ENCODE measurements at places on chromosomes 4 and X.
A peak's percentile ranks its signal among the peaks of the same experiment; 100 is the strongest.

- DNase-seq, result no peak
Observed at GRCh38 chrX:30027636-30028035, 187.7 kb upstream of the MAGEB2 start.

GRCh38 chr4:164027805-164028204, 533.3 kb downstream of the TMA16 start:
- DNase-seq, result no peak

- peak; percentile 21 for DNase-seq
Observed at GRCh38 chr4:26235500-26235899, 85.3 kb upstream of the RBPJ start.

GRCh38 chr4:13316354-13316753, 167.8 kb downstream of the RAB28 start:
- DNase-seq, result no peak

GRCh38 chr4:1708581-1708980, 3.5 kb downstream of the SLBP start:
- no peak for DNase-seq

GRCh38 chrX:41877167-41877566, 46.2 kb downstream of the CASK start:
- no peak for DNase-seq

DNA sequence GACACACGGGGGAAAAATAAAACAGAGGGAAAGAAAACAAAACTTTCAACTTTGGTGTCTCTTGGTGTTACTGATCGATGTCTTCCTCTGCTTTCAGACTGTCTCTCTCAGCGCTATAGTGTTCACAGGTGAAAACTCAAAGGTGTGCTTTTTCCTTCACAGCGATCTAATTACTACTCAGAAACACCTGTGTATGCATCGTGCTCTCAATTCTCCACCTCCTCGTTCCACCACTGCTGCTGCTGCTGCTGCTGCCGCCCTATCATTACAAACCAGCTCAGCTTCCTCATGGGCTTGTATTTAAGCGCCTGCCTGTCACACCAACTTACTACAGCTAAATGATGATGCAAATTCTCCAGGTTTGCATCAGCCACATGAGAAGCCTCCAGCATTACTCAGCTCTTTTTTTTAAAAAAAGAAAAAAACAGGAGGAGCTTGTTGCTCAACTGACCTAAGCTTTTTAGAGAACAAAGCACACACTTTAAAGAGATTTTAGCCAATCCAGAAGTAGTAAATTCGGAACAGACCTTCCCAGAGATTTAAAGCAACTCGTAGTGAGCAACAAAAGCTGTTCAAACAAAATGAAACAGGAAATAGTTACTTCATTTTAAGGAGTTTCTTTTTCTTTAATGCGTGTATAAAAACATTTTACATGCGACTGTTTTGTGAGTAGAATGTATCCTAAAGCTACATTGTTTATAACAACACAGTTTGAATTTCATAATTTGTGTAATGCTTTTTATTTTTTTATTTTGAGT, at the start of gene SLC7A11:
Gene SLC7A11, minus strand, starts transcription at position 274 of the 758 bp plus-strand sequence. CDS start 280 bp downstream, outside the sequence.
- DNase-seq, result peak; percentile 98

DNA sequence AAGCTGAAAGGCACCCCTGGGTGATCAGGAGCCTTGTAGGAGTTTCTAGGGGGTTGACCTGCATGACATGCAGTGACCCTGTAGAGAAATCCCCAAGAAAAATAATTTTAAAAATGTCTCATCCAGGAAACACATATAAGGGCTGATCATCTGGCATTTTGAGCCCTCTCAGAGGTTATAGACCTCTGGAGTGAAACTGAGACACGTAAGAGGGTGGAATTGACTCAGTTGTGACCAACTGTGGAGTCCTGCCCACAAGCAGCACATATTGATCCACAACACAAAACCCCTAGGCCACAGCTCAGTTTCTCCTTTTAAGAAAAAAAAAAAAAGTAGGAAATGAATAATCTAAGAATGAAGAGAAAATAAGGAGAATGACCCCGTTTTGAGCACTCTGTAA, 32.5 kb upstream of the MTMR8 start:
- DNase-seq, result no peak

- DNase-seq, result no peak
Observed at GRCh38 chrX:51332188-51332942, at the start of gene NUDT10. Gene NUDT10, plus strand, starts transcription at chrX:51332822. Its CDS starts 144 bp downstream, at chrX:51332966.

GRCh38 chr4:168515222-168516011, 18.6 kb downstream of the PALLD start:
- DNase-seq, result no peak

DNA sequence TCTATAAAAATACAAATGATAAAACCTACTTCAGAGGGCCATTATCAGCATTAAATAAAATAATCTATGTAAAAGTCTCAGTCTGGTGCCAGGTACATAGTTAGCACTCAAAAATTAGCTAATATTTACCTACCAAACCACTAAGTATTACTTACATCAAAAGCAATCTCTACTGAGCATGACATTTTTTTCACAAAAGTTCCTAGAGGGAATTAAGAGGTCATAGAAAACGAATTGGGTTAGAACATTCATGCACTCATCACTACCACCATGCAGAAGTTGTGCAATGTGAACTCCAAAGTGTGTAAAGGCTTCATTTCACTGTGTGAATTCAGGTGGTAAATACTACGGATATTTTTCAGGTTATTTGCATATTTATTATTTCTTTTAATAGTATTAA, 209.5 kb upstream of the FGF13 start:
- DNase-seq, result no peak

DNA sequence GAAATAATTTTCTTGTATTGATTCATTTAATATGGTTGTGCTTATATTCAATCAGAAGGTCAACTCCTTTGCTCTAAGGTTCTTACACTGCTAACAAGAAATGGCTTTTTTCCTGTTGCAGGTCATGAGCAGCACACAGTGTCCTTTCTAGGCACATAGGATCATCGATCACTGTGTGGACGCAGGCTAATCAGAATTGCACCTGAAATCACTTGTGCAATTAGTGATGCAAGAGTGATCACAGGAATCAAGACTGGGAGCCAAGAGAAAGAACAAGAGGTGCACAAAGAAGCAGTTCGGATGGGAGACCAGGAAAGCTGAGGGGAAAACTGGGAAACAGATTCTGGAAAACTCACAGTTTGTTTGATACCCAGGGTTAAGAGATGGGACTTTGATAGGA, 21.1 kb downstream of the TDO2 start:
- no peak for DNase-seq

DNA sequence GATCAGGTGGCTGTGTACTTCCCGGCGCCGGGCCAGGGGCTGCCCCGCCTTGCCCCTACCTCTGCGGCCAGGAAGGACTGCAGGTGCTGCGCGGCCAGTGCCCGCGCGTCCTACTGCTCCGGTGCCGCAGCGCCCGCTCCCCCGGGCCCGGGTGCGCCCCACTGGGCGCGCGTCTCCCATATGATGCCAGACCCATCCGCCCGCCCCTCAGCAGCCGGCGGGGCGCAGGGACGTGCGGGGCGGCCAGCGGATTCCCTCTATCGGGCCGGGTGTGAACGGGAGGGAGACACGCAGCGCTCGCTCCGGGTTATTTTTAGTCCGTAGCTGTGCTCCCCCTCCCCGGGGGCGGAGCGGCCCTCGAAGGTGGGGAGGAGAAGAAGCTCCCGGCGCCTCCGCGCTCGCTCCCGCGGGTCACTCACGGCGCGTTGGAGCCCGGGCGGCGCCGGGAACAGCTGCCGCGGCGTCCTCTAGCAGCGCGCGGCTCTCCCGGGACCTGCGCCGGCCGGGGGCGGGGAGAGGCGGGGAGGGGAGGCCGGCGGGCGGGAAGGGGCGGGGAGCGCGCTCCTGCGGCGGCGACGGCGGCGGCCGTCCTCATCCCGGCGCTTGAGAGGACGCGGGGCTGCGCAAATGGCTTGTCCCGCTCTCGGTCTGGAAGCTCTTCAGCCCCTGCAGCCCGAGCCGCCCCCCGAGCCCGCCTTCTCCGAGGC, 103.6 kb downstream of the UCHL1 start:
- peak; percentile 47 for DNase-seq

DNA sequence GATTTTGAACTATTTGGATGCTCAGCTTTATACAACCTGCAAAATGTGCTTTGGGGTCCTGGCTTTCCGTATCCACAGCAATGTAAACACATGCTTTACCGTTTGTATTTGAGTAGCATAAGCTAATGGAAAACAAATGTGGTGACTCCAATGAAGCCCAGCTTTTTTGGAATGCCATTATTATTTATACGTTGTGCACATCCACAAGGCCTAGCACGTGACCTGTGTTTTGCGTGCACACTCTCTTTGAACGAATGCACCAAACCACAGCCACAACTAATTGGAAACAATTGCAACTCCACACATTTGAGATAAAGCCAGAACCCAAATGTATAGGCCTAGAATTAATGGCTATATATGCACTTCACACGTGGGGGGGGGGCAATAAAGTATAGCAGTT, 189.5 kb upstream of the GPC4 start:
- DNase-seq, result no peak

- DNase-seq, result peak; percentile 88
Observed at GRCh38 chr4:37452952-37453280, 208.4 kb downstream of the NWD2 start.

All from NCI-H510A treated with DMSO at 0.1 percent for 48 hours (cell line).